ENCODE measurements at places on chromosomes 1 and 21.

DNA sequence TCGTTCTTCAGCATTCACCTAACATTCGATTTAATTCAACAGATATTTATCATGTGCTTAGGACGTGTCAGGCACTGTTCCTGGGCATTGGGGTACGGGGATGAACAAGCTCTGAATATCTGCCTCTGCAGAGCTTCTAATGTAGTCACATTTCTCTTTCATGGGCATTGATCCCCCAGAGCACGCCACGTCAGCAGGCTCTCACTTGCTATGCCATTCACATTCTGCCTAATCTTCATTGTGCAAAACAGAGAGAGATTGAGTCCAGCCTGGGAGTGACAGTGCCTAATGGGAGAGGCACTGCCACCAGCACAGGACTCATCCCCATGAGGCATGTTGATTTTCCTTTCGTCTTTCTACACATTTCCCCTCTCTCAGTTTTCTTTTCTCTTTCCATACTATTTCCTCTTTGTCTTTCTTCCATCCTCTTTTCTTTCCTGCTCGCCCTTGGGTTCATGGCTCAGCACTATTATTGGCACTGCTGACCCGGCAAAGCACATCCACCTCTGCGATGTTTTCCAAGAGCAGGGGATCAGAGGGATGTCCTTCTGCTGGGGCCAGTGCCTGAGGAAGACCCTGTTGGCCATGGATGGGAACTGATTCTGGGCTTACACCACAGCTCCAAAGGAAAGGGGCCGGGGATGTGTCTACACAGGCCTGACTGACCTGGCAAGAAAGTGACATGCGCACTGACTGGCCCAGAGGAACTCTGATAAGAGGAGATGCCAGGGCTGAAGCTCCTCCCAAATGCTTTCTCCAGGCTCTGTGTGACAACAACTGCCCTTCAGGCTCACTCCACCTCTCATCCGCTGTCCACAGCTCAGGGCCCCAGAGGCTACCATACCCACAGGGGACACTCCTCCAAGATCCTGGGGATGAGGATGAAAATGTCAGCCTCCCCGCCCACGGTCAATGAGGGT is 195.9 kb downstream of the TOMM20 start:
- peak; percentile 11 for DNase-seq

GRCh38 chr1:200180821-200181220 is 153.3 kb downstream of the NR5A2 start:
- DNase-seq: no peak

DNA sequence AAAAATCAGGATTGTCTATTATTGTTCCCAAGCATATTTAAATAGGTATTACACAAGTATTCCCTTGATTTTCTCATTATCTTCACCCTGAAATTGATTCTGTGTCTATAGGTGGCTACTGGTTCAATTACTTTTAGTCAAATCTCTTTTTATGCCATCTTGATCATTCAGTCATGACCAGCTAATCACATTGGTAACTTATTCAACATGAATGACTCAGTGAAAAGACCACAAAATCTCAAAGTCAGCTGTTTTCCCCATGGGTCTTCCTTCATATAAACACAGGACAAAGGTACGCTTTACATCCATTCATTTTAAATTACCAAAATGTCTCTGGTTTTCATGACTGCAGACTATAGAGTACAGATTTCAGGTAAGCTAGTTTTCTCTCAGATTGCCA is 23.7 kb upstream of the NRIP1 start:
- no peak for DNase-seq

DNA sequence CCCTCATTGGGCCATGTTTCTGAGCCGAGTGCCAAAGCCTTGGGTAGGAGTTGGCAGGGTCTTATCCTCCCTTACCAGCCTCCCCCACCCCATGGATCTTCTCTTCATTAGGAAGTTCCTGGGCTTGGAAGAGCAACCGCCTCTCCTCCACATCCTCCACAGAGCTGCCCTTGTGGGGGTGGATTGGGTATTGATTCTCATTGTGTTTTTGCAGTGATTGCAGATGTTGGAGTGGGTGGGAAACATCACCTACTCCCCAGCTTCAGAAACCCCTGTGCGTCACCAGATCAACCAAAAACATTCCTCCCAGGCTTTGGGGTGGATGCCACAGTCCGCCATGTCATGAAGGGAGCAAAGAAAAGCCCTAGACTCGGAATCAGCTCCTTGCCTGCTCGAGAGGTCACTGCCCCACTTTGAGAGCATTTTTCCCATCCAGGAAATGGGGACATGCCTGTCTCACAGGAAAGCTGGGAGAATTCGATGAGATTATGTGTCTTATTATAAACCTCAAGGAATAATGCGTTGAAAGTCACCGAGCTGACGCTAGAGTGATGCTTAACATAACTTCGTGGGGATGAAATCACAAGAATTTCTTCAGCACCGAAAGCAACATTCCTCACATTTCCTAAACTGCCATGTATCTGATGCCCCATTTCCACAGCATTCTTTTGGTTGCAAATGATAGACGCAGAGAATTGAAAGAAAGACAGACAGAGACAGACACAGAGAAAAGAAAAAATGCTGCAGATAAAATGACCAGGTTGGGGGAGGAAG is 44.7 kb upstream of the ZBTB40 start:
- no peak for DNase-seq

DNA sequence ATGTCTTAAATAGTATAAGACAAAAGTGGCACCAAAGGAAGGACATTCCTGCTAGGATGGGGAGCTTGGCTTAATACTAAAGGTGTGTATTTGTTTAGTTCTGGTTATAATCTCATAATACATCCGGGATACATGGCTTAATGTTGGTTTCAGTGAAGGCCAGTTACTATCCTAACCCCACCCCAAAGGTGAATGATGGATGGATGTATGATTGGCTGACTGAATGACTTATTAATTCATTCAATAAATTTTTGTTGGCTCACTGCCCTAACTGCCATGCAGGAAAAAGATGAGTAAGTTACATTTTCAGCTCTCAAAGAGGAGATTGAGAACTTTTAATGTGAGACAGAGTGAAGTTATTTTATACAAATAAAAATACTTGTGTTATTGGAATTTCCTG is 52.2 kb downstream of the PHACTR4 start:
- DNase-seq: no peak

DNA sequence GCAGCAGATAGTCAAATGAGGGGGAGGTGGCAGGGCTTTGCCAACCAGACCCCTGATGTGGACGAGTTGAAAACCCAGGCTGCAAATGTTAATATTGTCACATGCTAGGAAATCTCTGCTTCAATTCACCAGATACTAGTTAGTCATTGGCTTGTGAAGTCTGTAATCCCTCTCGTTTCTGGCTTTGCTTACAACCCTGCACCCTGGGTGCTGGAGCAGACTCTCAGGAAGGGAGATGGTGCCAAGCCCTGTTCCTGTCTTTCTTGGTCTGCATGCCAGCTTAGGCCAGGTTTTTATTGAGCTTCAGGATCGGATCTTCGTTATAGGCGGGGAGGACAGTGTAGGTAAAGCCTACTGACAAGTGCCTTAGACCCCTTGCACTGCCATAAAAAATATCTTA is 53.3 kb downstream of the MDM4 start:
- no peak for DNase-seq

DNA sequence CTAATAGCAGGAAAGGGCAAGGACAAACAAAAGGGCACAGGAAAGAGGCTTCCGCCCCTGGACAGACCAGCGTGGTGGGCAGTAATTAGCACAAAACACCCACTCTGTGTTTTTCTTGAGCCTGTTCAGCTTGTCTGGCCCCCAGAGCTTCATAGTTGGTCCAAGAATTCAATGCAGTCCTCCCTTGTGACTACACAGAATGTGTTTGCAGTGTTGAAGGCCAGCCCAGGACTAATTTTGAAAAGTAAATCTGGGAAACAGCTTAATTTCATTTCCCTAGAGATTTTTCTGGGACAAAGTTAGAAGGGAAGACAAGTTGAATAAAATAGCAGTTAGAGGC is 49.2 kb upstream of the LMO4 start:
- DNase-seq: no peak

- no peak for DNase-seq
Observed at GRCh38 chr1:174308604-174309003, 139.2 kb upstream of the GPR52 start.

DNA sequence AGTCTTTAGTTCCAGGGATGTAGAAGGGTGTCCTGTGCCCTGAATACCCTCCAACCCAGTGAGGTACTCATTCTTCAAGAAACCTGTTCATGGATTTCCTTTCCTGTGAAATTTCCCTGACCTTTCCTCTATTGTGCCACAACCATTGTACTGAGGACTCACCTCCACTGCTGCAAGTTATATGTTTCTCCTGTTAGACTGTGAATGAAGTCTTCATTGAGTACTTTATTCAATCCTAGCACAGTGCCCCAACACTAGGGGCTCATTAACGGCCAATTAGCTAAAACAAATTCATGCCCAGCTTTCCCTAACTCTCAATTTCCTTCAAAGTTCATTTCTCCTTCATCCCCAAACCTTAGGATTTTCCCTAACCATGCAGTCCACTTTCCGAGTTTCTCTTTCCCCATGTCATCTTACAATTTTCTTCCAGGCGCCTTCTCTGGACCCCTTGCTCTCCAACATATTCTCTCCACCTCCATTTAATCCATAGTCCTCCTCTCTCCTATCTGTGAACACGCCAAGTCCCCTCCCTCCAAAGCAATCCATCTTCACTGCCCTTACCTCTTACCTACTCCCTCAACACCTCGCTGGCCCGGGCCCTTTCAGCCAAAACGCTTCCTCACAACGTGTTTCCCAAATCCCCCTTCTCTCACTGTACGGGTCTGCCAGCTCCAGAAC is 1.3 kb downstream of the TRIM33 start:
- no peak for DNase-seq

DNA sequence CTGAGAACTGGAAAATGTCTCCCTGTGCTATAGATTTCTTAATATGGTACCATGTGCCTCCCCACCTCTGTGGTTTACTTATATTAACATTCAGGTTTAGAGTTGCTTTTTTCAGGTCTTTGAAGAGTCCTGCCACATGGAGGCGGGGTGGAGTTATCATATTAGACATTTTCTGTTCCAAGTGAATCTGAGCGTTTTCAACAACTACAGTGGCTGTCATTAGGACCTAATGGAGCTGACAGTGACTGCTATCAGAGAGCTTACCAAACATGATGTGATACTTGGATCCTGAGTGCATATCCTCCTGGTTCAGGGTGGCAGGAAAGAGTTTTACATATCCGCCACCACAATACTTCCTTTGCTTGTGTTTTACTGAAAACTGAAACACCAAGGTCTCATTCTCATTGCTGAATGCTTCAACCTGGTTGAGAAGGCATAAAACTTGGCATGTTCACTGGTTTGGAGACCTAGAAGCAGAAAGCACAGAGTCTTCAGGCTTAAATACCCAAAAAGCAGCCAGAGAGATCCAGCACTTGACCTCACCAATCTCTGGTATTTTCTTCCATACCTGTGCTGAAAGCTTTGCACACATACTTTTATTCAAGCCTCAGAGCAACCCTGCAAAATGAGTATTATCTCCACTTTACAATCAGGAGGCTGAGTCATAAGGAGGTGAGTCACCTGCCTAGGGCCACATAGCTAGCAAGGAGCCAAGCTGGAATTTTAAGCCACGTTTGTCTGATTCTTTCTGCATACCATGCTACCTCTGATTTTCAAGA is 47.4 kb upstream of the OSBPL9 start:
- DNase-seq: peak; percentile 57

DNA sequence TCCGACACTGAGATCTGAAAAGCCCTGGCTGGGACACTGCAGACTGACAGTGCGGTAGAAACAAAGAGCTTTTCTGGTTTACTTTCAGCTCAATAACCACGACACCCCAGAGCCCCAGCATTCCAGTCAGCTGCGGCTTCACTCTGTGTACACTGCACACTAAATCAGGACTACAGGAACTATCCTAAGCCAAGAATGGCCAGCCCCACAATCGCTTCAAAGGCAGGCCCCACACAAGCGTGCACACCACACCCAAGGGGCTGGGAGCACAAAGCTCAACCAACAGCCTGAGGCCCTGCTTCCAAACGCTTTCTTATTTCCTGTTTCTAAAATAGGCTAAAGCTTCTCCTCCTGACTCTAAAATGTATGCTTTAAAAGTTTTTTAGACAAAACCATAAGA is 28.4 kb downstream of the URB1 start:
- no peak for DNase-seq

DNA sequence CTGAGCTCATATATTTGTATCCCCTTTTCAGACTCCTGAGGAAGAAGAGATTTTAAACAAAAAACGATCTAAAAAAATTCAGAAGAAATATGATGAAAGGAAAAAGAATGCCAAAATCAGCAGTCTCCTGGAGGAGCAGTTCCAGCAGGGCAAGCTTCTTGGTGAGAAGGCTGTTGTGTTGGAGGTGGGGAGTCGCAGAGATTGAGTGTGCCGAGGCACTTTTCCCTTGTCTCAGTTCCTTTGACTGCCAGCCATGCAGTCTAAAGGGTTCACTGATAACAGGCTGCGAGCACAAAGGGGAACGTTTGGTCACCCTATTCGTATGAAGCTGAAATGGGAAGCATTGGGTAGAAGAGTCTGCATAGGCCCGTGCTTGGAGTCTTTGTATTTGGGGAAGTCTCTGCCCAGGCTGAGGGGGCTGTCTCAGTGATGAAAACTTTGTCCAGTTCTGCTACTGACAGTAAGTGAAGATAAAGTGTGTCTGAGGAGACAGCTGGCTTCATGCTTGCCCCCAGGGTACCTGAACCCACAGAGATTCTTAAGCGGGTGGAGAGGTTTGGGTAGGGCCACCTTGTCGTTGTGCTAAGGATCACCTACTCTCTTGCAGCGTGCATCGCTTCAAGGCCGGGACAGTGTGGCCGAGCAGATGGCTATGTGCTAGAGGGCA is 2.8 kb downstream of the RPS8 start:
- no peak for DNase-seq

- no peak for DNase-seq
Observed at GRCh38 chr1:177897281-177897997, 72.4 kb downstream of the SEC16B start.

DNA sequence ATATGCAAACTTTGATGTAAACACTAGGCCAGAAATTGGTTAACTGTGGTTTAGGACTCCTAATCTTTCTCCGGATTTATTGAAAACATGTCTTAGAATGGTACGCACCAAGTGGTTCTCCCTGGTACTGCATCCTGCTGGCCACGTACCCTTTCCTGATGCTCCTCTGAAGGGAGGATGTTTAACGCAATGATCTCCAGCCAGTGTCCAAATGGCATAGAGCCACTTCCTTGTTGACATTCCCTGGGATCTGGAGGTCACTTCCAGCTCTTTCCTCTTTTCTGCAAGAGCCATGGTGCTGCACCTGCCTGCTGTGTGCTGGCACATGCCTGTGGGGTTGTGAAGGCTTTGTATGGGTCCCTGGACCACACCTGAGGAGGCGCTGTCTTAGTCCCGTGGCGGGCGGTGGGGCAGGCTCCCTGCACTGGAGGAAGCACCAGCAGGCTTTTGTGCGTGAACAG is 53.9 kb downstream of the GALNT2 start:
- no peak for DNase-seq

GRCh38 chr1:5142389-5142788 is 488.0 kb downstream of the AJAP1 start:
- DNase-seq: peak; percentile 15

- no peak for DNase-seq
Observed at GRCh38 chr1:27755865-27756264, 17.2 kb upstream of the STX12 start.

- DNase-seq: no peak
Observed at GRCh38 chr1:39128959-39129358, 75.5 kb upstream of the MACF1 start.

GRCh38 chr1:110011527-110012041 is 22.8 kb upstream of the STRIP1 start:
- peak; percentile 39 for DNase-seq

- DNase-seq: peak; percentile 20
Observed at GRCh38 chr1:243253926-243254232, 1.2 kb downstream of the CEP170 start.

- no peak for DNase-seq
Observed at GRCh38 chr1:113536182-113536780, 146.0 kb downstream of the MAGI3 start.

Measured in activated CD4-positive, alpha-beta memory T cell treated with anti-CD3 and anti-CD28 coated beads for 36 hours (primary cell).